NCI-H1417 treated with DMSO at 0.1 percent for 48 hours (cell line): ENCODE measurements at places on chromosomes 5 and 9.
A peak's percentile ranks its signal among the peaks of the same experiment; 100 is the strongest.

DNA sequence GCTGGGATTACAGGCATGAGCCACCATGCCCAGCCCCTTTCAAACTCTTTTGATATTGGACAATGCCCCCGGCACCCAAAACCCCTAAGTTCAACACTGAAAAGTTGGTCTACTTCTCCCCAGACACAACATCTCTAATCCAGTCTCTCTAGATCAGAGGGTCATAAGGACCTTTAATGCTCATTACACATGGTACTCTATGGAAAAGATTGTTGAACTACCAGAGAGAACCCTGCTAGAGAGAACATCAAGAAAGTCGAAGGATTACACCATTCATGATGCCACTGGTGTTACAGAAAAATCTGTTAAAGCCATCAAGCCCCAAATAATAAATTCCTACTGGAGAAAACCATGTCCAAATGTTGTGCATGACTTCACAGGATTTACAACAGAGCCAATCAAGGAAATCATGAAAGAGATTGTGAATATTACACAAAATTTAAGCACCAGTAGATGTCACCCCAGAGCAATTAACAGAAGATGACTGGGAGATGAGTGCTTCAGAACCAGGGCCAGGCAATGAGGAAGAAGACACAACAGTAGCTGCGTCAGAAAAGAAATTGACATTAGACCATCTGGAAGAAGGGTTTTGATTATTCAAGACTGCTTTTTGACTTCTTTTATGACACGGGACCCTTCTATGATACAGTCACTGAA, 28.3 kb upstream of the NIPAL4 start:
- no peak for DNase-seq

GRCh38 chr9:87269296-87270176, 228.1 kb upstream of the DAPK1 start:
- no peak for DNase-seq

DNA sequence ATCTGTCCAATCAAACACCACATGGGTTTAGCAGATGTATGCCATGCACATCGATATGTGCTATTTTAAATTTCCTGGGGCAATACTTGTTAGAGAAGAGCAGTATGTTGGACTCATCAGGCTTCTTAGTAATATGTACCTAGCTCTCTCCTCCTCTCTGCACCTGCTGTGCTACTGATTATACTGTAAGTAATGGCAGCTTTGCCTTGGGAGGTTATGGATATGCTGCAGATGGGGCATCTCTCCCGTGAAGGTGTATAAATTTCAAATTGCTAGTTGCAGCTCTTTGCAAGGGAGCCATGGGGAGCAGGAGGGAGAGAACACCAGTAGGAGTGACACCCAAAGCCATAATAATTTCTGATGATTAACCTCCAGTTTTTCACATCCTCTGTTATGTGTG, 101.5 kb downstream of the SPATA31D1 start:
- DNase-seq: peak; percentile 79

DNA sequence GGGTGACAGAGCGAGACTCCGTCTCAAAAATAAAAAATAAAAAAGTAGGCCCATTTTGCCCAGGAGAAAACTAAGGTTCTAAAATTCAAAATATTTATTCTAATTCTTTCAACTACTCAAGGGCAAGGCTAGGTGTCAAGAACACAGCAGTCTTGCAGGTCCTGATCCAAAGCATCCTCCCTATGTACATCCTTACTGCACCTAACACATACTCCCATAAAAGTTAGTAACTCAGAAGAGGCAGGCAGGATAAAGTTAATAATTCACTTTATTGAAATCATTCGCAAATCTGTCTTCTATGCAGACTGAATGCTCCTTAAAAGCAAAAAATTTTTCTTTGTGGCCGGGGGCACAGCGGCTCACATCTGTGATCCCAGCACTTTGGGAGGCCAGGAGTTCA, 11.1 kb downstream of the GOLPH3 start:
- no peak for DNase-seq

GRCh38 chr9:112447283-112447761, 39.3 kb upstream of the KIAA1958 start:
- DNase-seq: no peak

- no peak for DNase-seq
Measured at GRCh38 chr9:114561771-114562170, 25.8 kb upstream of the ATP6V1G1 start.

- no peak for DNase-seq
Measured at GRCh38 chr9:108473209-108474112, 382.3 kb downstream of the ACTL7B start.

DNA sequence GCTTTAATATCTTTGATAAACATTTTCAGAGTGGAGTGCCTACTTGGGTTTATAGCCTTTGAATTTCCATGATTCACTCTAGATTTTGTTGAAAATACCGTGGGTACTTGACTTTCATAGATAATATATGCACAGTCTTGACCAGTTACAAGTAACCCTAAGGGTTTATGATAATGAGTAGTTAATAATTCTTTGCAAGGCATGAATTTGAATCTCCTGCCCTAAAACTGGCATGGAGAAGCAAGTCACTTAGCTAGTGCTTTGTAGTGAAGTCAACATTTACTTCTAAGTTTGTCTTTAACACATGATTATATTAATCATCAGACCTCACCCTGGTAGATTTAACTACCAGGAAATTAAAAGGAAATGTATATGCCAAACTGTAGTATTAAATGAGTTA, 115.8 kb downstream of the CWC27 start:
- no peak for DNase-seq

DNA sequence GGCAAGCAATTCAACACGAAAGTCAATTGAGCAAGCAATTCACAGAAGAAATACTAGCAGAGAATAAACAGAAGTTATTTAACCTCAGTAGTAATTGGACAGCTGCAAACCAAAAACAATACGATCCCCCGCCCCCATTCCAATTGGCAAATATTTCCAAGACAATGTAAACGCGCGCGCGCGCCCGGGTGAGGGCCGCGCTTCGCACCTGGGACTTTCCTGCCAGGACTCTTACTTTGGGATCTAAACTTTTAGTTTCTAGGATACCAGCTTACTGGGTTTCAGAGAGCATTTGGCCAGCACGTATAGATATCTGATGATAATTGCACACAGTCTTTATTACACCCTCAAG, 8.6 kb downstream of the RUFY1 start:
- DNase-seq: peak; percentile 38

DNA sequence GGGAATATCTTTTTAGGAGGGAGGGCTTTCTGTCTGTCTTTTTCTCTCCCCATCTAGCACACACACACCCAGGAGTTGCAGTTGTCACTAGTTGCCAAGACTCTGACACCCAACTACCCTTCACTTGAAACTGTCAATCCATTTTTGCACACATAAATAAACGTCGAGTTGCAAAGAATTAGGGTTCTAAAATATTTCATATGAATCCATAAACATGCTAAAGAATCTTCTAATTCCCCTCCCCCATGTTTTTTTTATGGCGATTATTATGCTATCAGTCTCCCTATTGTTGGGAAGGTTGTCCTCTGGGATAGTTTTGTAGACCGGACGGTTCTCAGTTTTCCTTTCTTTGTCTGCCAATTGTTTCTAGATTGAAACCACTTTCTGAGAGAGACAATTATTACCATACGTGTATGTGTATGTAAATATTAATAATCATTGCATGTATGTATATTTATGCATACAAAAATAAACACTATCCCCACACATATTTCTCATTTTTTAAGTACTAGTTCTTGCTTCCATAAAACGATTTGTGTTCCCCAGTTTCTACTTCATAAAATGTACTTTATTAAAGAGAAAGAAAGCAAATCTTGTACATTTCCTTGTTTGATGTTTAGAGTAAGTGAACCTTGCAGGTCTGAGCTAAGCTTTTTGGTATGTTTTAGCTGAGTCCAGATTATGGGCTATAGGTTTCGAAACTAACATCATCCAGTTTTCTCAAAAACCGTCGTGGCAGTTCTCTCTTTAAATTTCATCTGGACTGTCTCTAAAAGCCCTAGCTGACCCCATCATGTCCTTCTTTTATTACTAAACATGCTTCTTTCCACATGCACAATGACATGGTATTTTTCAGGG, 165.0 kb upstream of the MPDZ start:
- no peak for DNase-seq

- DNase-seq: no peak
Measured at GRCh38 chr9:19926774-19927173, 137.9 kb upstream of the SLC24A2 start.

GRCh38 chr5:73139485-73139884, 19.1 kb downstream of the TMEM171 start:
- DNase-seq: no peak

DNA sequence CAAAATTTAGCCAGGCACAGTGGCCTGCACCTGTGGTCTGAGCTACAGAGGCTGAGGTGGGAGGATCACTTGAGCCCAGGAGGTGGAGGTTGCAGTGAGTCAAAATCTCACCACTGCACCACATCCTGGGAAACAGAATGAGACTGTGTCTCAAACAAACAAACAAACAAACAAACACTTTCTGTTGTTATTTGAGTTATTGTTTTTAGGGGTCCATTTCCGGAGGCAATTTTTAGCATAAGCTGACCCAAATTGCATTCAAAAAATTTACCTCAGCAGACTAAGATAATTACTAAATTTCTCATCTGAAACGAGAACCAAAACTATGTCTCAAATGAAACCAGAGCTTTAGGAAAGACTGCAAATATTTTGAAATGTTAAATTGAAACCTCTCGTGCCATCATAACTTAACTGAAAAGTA, 1485.1 kb downstream of the EFNA5 start:
- DNase-seq: no peak

DNA sequence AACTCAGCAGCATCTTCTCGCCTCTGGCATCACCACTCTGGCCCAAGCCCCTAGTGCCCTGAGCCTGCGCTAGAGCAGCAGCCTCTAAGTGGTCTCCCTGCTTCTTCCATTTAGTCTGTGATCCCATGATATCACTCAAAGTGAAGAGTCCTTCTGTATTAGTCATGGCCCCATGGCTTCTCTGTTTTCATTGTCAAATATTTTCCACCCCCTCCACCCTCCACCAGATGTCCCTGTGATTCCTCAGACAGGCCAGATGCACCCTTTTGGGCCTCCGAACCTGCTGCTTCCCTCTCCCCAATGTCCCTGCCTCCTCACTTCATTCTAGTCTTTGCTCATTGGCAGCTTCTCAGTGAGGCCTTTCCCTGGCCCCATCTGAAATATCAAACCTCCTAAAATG, 299.2 kb downstream of the SPOCK1 start:
- no peak for DNase-seq

DNA sequence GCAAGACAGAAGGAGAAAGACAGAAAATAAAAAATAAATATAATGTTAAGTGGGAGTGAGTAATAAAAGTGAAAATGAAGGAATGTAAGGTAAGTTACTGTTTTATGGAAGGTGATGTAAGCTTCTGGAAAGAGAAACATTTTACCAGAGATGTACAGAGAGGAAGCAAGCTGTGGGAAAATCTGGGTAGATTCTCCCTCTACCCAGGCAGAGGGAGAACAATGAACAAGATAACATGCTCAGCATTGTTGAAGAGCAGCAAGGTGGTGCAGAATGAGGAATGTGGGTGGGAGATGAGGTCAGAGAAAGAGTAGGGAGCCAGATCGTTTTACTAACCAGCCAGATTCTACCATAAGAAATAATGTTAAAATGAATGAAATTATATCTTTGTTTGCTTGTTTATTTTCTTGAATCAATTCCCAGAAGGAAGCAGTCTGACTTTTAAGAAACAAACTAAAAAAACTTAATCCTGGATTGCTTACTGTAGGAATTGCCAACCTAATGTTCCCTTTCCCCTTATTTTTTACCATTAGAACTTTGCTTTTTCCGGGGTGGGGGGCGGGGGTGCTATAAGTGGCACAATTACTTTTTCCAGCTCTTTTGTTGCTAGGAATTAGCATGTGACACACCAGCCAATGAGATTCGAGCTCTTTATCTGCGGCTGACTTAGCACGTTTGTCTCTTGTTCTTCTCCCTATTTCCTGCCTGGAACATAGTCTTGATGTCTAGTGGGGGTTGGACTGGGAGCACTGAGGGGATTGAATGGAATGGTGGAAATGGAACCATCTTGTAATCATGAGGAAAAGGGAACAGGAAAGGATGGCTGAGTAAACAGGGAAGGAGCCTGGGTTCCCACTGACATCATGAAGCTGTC, 356.7 kb downstream of the TMEM167A start:
- DNase-seq: no peak

GRCh38 chr9:81389569-81389993, 299.8 kb downstream of the TLE1 start:
- DNase-seq: no peak

GRCh38 chr9:91207729-91208418, 153.8 kb downstream of the AUH start:
- no peak for DNase-seq

DNA sequence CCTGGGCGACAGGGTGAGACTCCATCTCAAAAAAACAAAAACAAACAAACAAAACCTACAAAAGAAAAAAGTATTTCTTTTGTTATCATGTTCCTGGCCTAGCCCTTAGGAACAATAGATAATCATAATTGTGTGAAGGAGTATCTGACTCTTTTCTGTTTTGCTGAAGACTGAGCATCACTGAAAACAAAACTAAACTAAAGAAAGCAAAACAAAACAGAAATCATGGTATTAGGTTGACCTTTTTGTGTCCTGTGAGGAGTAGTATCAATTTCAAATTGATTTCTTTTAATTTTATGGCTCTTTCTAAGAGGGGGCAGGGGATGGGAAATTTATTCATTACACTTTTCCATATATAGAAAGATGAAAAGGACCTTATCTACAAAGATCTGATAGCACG, 246.0 kb downstream of the YTHDC2 start:
- no peak for DNase-seq

GRCh38 chr5:159992566-159992965, 16.4 kb upstream of the TTC1 start:
- no peak for DNase-seq

- no peak for DNase-seq
Measured at GRCh38 chr5:107372723-107373450, 297.9 kb downstream of the EFNA5 start.

DNA sequence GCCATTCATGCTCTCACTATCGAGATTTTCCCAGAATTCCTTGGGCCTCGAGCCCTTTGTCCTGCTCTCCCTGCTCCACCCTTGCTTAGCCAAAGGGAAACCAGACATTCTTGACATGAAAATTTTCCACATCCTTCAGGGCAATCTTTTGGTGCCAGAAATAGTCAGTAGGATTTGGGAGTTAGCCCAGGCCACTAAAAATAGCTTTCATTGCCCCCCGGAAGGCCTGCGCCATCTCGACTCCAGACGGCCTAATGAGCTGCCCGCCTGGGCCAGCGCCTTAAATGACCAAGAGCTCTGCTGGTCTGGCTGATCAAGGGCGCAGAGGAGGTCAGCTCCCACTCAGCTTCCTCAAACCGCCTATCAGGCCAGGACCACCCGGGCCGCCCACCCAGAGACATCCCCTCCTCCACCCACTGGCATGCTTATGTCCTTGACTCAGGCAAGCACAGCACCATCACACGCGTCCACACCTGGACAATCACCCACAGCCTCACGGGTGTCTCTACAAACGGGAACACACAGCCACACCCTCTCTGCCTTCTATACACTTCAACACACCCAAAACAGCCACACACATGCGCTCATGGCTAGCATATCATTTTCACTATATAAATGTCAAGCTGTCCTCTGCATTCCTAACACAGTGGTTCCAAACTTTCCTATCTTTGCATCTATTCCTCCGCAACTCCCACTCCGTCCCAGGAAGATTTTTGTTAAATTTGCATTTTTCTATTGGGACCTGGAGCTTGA, 20.9 kb downstream of the DUSP1 start:
- no peak for DNase-seq
